ENCODE measurements at places on chromosomes 5 and 9.

DNA sequence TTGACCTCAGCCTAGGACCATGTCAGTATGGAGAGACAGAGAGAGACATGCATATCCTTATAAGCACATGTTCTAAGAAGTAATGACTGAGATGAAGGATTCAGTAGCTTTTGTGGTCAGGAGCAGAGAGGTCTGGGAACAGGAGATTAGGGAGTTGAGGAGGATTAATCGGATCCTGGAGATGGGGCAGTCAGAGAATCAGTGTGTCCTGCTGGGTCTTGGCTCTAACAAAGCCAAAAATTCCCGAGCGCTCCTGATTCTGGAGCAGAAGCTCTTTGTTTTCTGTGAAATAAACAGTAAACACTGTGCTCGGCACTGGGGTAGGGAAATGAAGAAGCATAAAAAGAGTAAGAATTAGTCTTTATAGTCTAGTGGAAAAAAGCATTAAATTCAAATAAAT, 520.0 kb upstream of the CLINT1 start:
- no peak for DNase-seq

- no peak for DNase-seq
These were observed 34.4 kb downstream of the MACROH2A1 start for GRCh38 chr5:135364421-135365262.

DNA sequence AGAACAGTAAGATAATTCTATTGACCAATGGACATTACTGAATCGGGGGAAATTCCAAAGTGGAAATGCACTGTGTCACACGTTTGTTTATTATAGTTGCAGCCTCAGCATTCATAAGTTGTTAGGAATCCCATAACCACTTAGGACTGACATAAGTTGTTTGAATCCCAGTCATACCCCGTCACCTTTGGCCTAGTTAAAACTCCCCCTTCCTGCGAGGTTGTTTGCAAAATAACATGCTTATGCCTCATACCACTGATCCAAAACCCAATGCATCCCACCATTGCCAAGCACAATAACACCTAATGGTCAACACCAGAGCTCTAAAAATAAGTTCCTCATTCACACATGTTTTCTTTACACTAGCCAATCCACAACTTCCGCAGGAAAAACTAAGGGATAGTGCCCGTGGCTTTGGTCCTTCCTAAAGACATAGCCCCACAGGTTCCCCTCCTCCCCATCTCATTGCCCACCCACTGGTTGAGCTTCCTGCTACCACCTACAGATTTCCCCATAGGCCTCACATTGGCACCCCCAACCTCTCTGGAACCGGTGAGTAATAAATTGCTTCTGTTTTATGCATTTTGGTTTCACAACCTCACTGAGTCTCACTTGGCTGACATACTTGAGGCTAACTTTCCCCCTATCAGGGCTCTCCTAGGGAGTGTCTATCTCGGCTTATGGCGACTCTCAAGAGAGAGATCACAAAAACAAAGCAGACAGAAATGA, 42.3 kb upstream of the MUSK start:
- DNase-seq: no peak

DNA sequence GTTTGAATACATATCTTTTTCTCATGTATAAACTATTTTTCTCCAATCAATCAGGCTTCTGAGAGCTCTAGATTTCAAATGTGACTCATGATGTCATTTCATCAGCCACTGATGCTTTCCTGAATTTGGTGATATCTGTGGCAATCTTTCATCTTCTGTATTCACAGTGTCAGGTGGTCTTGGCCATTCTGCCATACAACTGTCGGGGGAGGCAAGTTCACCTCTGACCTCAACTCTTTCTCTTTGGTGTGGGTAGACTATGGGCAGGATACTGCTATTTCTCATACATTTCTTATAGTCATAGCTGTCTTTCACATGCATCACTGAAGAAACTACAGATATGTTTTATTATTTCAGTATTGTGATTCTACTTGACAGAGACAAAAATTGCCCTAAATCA, 414.1 kb upstream of the MEF2C start:
- no peak for DNase-seq

DNA sequence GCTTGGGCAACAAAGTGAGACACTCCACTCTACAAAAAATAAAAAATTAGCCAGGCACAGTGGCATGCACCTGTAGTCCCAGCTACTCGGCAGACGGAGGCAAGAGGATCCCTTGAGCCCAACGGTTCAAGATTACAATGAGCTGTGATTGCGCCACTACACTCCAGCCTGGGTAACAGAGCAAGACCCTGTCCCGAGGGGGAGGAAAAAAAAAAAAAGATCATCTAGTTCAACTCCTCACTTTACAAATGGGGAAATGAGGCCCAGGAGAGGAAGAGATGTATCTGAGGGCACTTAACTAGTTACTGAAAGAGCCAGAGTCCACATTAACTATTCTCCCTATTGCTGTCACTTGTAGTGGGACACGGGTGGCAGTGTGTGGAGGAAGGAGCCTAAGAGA, 13.8 kb downstream of the PDCL start:
- peak; percentile 23 for DNase-seq

DNA sequence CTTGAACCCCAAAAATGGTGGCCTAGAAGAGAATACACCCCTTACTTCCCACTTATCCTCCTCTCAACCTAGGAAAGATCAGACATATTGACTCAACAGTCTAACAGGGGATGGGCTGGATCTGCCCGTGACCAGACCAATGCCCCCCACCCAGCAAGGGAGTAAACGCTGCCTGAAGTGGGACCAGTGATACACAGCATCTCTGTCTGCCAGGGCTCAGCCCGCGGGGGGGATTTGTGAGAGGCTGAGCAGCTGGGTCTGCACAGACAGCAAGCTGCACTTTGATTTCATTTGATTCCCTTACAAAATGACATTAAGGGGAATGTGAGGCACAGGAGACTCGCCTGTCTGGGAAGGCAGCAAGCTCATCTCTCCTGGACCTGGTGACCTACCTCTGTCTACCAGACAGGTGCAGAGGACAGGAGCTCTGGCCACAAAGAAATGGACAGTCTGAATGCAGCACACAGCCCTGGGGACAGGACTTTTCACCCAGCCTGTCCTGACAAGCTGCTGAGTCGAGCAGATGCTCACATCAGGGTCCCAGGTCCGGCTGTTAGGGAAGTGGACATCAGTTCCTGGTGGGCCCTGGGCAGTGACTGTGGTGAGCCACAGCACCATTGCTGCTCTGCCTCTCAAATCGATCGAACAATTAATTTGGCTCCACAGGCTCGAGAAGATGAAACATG, 79.9 kb downstream of the RGS3 start:
- DNase-seq: no peak
